Posterior vena cava (tissue), 2 donors: ENCODE measurements at places on chromosomes 7 and 10. TPM values are rescaled to one million over a fixed set of nuclear protein-coding genes. Genes with fewer than 3 reads are reported as not detected.

GRCh38 chr7:37255327-37255944, 193.2 kb downstream of the ELMO1 start:
- no peak for DNase-seq

DNA sequence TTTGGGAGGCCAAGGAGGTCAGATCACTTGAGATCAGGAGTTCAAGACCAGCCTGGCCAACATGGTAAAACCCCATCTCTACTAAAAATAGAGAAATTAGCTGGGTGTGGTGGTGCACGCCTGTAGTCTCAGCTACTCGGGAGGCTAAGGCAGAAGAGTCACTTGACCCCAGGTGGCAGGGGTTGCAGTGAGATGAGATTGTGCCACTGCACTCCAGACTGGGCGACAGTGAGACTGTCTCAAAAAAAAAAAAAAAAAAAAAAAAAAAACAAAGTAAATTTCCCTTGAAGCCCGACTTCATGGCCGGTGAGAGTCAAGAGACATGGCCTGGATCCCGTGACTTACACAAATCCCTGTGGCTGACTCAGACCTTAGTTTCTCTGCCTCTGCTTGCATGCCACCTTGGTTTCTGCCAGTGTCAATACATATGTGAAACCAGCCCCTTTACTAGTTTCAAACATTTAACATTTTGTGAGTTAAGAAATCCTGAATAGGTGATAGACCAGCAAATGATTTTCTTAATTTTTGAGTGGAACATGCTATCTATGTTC, 62.8 kb downstream of the ZEB1 start:
- DNase-seq: no peak

GRCh38 chr10:125555743-125556142, 127.2 kb downstream of the TEX36 start:
- DNase-seq: no peak

GRCh38 chr10:34794835-34795234, 20.3 kb downstream of the PARD3 start:
- DNase-seq: no peak

The ARHGEF5 gene
- total RNA-seq: 9.7 TPM

The SDHAF3 gene
- 14.2 TPM for total RNA-seq

The CALCR gene
- 0.10 TPM for total RNA-seq

DNA sequence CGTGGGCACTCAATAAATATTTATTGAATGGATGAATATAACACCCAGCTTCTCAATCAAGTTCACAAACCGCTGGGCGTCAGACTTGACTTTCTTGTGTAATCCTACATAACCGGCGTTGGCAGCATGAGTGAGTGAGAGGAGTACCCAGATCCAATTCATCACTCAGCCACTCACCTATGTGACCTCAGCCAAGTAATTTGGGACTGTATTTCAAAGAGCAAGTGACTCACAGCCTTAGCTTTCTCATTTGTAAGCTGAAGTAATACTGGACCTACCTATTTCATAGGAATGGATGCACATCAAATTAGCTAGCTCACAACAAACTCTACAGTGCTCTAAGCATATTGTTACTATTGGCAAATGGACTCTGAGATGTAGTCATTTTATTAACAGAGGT, 53.8 kb upstream of the FAM204A start:
- DNase-seq: no peak

- DNase-seq: no peak
Observed at GRCh38 chr7:136953386-136953785, 84.9 kb downstream of the CHRM2 start.
